ENCODE measurements at places on chromosomes 16 and 17.

- no peak for DNase-seq
Measured at GRCh38 chr17:4587803-4588202, 3.5 kb downstream of the SMTNL2 start.

GRCh38 chr16:87045466-87046216 is 271.6 kb downstream of the C16orf95 start:
- no peak for DNase-seq

GRCh38 chr16:89094880-89095258 is 1.2 kb downstream of the ACSF3 start:
- DNase-seq, result no peak

- peak; percentile 37 for DNase-seq
Measured at GRCh38 chr17:2449486-2449885, 48.6 kb upstream of the MNT start.

- DNase-seq, result no peak
Measured at GRCh38 chr16:12482455-12483220, 321.0 kb downstream of the CPPED1 start.

All from GM03348 (cell line).